ENCODE measurements at places on chromosomes 3 and 15.

DNA sequence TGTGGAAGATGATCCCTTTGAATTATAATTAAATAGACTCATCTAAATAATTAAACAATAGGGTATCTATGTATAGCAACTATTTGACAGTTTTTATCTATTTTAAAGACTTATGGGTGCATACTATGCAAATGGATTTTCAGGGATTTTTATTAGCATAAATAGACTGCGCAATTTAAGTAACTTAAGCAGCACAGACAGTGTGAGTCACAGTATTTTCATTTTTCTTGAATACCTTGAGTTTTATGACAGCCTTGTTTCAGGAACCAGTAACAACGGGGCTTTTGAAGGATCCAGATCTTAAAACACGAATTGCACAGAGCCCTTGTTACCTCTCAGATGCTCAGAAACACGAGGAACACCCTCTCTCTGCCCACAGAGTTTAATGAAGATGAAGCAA is 175.5 kb upstream of the CD96 start:
- no peak for DNase-seq

- DNase-seq: no peak
Observed at GRCh38 chr3:108552267-108553159, 36.7 kb downstream of the CIP2A start.

GRCh38 chr15:90959028-90959595 is 4.4 kb downstream of the RCCD1 start:
- DNase-seq: no peak

- DNase-seq: peak; percentile 63
Observed at GRCh38 chr3:126083511-126083912, 412 bp downstream of the SLC41A3 start.

DNA sequence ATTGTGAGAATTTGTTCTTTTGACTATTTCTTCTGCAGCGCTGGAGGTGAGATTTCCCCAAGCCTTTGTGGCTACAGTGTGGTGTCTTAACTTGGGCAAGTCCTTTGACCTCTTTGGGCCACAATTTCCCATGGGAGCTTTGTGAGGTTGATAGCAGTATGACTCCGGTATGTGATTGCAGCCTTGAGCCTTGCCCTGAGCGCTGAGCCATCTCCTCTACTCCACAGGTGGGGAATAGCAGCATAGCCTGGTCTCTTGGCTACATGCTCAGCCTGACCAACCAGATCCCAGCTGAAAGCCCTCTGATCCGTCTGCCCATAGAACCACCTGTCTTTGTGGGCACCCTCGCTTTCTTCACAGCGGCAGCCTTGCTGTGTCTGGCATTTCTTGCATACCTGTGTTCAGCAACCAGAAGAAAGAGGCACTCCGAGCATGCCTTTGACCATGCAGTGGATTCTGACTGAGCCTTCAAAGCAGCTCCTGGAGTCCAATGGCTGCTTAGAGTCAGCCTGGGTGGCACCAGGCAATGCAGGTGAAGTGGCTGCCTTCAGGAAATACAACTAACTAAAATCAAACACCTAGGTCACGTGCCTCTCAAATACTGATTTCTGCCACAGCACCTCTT is 30.0 kb upstream of the RPL14 start:
- DNase-seq: no peak

DNA sequence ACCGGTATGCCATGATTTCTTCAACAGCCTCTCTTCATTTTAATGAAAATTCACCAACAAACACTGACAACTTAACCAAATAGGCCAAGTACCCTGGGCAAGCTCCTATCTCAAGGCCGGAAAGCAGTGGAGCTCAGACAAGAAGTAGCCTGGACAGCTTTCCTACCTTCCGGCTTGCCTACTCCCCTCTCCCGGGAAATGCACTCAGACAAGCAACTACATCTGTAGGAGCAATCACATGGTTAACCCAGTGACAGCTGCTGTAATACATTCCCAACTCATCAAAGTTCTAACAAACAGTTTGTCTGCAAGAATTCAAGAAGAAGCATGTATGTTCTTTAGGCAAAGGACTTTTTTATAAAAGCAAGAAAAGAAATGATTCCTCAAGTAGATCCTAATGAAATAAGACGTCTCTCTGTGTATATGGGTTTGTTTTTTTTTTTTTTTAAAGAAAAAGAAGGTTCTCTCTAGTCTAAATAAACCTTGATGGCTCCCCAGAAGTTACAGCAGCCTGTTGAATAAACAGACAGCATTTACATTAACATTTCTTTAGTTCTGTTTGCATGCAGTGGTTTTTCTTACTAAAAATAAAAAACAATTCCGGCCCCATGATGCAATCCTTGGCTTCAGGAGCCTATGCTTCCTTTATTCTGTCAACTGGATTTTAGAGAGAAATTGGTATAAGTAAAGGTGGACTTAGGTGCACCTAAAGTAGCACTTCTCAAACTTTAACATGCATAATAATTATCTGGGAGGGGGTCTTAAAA is 278.7 kb downstream of the NEK10 start:
- DNase-seq: no peak

- no peak for DNase-seq
Observed at GRCh38 chr3:11288786-11289637, 16.8 kb downstream of the ATG7 start.

- no peak for DNase-seq
Observed at GRCh38 chr3:157394411-157394810, 42.2 kb upstream of the PTX3 start.

DNA sequence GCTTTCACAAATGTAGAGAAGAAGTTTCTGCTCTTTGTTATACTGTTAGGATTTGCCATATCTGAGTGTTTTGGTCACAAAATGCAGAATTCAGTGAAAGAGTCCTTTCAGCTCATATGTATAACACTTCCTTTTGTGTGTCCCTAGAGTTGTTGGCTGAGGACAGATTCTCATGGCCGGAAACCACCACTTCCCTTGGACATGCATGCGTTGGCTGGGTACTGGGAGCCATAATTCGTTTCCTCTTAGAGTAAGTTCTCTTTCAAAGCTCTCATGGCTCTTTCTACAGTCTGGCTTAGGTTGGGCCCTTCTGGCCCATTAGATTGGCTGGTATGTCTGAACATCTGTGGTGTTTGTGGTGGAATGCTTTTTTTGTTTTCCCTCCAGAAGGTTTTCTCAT is 298.5 kb downstream of the DIPK2A start:
- no peak for DNase-seq
